T-helper 17 cell (primary cell): ENCODE measurements at places on chromosomes 11 and 22.

- DNase-seq: no peak
Measured at GRCh38 chr11:114929351-114930000, 251.1 kb downstream of the NXPE2 start.

- DNase-seq: no peak
Measured at GRCh38 chr22:45008751-45009605, 827 bp downstream of the PHF21B start.

DNA sequence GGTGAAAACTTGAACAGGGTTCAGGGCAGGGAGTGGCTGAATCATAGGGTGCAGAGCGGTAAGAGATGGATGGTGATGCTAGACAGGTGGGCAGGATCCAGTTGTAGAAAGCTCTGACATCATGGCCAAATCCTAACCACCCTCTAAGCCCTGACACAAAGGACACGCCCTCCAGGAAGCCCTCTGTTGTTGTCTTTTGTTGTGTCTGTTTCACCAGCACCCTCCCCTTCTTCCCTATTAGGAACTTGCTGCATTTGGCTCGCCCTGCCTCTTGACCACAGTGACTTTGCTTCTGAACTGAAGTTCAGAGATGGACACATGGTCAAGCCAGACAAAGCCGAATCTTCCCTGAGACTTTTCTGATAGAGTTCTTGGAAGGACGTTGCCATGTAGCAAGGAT is 14.2 kb upstream of the APOL6 start:
- no peak for DNase-seq

GRCh38 chr22:50670914-50671538 is 1.6 kb upstream of the SHANK3 start:
- no peak for DNase-seq

DNA sequence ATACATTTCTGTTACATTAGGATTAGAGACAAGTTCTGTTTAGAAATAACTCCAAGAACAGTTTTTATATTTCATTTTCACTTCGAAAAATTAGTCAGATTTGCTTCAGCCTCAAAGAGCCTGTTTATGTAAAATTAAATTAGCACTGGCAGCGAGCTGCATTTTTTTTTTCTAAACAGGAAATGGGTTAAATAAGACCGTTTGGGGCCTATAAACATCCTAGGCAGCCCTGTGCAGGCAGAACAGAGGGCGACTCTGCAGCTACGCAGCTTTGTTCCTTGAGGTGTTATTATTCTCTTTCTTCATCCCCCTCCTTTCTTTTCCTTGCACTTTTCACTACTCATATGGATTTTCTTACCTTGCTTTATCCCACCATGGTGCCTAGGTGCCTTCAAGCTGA is 48.7 kb downstream of the CWC15 start:
- no peak for DNase-seq

- no peak for DNase-seq
Measured at GRCh38 chr11:95652002-95652472, 137.5 kb downstream of the FAM76B start.

GRCh38 chr11:68342459-68343158 is 30.2 kb downstream of the LRP5 start:
- DNase-seq: no peak

DNA sequence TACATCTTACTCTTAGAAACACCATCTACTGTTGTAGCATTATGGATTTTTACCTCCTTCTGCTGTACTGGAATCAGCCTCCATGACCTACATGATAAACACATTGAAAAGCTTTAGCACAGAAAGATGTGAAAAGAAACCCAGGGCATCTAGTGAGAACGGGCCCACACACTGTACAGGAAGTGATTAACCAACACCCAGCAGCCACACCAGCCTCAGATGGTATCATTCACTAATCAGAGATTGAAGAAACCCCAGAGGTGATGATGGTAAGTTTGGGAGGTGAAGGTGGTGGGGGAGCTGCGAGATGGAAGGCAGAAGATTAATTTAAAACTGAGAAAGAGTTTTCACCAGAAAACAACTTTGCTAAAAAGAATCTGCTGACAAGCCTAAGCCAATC is 46.1 kb downstream of the RASSF10 start:
- DNase-seq: no peak

DNA sequence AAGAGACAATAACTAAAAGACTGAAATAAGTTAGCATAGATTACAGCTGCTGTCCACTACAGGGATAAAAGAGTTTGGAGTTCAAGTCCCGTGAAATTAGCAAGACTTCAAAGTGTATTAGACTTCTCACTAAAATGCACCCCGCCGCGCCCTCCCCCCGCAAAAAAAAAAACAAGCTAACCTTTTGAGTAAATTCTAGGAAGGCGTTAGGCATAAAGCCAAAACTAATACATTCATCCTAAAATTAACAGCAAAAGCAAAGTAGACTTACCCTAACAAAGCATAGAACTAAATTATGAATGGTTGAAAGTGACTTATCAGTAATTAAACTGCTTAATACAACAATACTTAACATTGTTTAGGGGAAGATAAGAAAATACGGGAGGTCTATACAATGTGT is 581.0 kb upstream of the CHORDC1 start:
- no peak for DNase-seq

- DNase-seq: no peak
Measured at GRCh38 chr11:78156127-78156844, 16.9 kb upstream of the ALG8 start.

DNA sequence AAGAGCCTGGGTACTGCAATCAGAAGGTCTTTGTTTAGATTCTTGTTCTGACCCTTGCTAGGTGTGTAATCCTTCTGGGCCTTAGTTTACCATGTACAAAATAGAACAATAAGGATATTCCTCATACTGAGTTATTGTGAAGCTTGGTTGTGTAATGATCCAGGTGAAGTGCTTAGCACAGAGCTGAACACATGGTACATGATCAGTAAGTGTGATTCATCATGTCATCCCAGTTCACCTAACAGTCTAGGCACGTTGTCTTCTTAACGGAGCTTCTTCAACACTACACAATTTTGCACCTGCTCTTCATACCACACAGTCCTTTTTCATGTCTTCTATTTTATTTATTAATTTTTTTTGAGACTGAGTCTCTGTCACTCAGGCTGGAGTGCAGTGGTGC is 234.3 kb upstream of the TENM4 start:
- DNase-seq: no peak

DNA sequence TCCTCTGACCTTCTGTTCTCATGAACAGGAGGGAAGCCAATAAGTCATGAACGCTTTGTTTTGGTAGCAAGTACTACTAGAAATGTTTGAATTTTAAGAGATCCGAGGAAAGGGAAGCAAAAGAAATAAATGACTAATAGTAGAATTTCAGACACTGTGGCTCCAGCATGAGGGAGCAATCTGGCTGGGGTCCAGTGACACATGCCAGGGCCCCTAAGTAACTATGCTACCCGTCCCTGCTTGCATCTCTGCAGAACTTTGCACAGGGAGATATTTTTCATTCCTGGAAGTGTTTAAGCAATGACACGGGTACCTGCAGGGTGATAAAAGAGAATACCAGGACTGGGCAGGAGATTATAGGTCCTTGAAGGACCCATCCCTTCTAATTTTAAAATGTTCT is 7.3 kb upstream of the ADAMTS8 start:
- DNase-seq: no peak

DNA sequence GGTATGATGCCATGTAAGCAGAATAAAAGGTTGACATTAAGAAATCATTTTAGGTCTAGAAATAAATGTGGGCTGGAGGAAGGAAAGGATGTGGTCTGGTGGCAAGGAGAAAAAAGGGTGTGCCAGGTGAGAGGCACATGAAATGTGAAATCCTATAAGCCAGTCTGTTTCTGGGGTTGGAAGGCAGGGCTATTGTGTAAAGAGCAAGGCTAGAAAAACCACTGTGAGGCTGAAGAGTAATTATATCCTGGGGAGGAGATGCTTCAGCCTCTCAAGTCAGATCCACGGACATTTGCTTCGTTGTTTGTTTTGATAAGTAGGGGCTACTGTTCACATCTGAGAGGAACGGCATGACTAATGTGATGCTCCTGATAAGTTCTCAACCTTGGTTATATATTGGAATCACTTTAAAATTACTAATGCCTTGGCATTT is 77.5 kb upstream of the CTSC start:
- DNase-seq: no peak

DNA sequence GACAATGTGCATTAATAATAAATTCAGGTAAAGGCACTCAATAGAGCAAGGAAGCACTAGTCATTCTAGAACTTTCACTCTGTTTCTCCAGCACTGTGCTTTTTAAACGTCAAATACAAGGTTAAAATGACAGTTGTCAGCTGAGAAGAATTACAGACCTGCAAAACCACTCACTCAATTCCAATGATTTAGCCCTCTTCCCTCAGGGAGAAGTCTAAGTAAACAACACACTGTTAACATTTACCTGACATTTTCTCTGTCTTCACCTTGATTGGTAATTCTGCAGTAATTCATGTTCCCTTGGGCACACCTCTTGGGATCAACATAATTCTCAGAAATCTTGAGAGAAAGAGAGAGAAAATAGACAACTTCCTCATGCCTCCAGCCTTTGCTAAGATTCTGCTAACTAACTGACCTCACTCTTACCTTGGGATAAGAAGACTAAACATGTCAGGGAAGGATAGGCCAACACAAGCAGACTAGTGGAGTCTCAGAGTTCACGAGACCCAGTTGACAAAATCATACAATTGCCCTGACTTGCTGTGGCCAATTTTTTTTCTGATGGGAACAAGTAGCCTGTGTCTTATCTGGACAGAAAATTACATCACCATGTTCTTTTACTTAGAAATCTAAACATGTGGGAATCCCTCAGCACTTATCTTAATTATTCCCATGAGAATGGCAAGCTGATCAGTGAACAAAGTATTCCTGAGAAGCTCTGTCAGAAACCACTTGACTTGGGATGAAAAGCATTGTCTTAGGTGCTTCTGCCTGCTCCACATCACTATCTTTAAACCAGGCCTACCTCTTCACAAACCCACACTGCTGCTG is 516.8 kb upstream of the FAT3 start:
- DNase-seq: no peak

DNA sequence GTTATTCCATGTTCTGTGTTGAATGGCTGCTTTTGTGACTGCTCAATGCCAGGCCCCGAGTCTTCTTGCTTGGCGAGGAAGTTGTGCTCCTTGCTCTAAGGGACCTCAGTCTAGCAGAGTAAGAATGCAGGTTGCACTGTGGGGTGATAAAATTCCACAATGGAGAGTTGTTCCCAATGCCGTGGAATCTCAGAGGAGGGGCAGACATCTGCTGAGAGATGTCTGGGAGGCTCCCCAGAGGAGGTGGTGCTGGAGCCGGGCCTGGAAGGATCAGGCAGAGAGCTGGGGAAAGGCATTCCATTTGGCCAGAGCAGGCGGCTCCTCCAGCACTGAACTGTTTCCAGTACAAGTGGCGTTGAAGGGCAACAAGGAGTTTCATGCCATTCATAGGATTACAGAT is 55.2 kb downstream of the ST3GAL4 start:
- no peak for DNase-seq

GRCh38 chr11:86553265-86553664 is 119.2 kb downstream of the ME3 start:
- DNase-seq: no peak

DNA sequence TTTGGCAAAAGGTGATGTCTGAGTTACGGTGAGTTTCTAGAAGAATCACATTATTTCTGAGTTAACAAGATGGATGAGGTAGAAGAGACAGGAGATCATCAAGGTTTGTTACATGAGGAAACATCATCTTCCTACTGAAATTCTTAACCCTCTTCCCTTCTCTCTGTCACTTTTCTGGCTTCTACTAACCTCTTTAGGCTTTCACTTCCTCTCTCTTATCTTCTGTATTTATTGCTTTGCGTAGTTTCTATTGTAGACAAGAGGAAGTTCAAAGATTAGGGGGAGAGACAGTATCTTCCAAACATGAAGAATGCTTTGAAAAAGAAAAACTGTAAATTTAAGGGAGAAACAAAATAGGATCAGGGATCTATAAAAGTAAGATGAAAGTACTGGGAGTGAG is 75.4 kb downstream of the TRPC6 start:
- no peak for DNase-seq

DNA sequence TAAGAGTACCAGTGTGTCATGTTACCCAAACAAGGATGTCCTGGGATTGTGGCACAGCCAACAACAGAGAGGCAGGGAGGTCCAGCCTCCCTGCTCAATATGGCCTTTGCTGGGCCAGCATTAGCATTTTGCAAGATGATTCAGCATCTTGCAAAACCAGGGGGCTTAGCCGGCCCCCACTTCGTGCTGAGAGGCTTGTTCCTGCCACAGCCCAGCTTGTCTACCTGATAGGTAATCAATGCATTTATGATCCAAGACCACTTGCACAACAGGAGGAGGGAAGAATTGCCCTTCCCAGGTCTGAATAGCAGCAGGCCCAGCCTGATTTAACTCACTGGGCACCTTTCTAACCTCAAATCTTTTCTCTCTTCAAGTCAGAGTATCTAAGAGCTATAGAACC is 189.0 kb upstream of the SYT13 start:
- DNase-seq: no peak

DNA sequence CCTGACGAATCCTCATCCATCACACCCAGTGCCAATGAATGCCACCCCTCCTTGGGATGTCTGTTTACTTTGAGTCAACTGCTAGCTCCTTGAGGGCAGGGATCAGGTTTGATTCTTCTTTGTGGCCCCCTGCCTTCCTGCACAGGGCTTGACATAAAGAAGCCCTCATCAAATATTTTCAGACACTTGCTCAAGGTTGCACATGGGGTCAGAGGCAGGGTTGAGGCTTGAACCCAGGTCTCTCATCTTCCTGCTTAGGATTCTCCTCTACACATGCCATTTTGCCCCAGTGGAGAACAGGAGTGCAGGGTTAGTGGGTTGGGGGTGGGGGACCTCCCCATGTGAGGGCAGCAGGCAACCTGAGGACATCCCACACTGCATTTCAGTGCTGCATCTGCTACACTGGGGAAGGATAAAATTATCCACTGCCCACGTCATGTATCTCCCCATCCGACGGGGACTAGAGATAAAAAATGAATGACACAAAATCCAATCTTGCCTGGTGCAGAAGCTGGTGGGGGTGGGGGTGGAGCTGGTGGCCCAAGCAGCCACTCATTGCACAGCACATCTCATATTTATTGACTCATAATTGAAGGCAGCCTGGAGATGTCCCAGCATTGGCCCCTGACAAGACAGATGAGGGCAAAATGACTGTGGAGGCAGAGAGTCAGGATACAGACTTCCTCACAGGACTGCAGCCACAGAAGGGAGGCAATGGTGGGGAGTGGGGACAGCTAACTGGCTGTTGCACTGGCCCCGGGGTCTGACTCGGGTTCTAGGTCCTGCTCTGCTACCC is 41.3 kb downstream of the NEU3 start:
- DNase-seq: no peak

DNA sequence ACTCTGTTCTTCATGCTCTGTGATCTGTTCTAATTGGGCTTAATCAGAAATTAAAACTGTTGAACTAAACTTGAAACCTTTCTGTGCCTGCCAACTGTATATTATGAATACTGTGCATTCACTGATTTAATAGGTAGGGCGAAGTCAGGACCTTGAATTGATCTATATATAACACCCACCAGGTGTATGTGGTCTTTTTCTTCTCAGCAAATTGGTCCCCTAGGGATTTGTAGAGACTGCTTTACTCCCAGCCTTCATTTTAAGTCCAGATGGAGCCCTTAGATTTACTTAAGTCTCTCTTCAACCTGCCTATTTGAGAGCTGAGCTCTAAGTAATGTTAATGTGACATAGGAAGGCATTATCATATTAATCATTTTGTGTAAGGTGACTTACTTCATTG is 257.5 kb downstream of the TMEM135 start:
- no peak for DNase-seq

GRCh38 chr11:75380716-75381420 is 18.4 kb upstream of the RPS3 start:
- DNase-seq: no peak

GRCh38 chr11:86874304-86875056 is 74.1 kb downstream of the PRSS23 start:
- no peak for DNase-seq
